ENCODE measurements at places on chromosomes 16 and 17. TPM values are rescaled to one million over a fixed set of nuclear protein-coding genes. Genes with fewer than 3 reads are reported as not detected.

DNA sequence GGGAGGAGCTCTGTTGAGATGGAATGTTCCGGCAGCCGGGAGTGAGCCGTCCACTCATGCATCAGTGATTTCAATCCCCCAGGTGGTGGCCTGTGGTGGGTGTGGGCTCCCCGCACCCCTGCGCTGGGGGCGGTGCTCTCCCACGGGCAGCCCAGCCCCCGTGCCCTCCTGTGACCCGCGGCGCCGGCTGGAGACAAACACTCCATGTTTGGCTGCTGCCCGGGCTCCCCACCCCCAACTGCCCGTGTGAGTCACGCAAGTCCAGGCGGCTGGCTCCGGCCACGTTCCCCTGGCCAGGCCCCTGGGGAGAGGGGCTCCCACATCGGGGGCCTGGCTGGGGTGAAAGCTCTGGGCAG lies 29.4 kb downstream of the CACNA1H start:
- DNase-seq: no peak

DNA sequence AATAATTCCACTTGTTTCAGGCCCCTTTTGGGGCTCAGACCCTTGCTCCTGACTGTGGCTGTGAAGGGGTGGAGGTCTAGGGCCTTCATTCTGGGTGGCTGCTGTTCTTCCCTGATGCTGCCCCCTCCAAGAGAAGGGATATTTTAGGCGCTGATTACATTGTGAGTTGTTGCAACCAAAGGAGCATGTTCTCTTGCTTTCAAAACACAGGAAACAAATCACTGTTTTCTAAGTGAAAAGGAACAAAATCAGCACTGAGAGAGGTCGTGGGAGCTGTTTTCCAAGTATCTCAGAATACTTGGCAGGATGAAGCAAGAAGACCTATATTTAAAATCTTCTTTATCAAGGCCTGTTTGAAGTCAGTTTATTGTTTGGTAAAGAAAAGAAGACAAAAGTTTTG lies 25.3 kb upstream of the SEC14L1 start:
- DNase-seq: no peak

DNA sequence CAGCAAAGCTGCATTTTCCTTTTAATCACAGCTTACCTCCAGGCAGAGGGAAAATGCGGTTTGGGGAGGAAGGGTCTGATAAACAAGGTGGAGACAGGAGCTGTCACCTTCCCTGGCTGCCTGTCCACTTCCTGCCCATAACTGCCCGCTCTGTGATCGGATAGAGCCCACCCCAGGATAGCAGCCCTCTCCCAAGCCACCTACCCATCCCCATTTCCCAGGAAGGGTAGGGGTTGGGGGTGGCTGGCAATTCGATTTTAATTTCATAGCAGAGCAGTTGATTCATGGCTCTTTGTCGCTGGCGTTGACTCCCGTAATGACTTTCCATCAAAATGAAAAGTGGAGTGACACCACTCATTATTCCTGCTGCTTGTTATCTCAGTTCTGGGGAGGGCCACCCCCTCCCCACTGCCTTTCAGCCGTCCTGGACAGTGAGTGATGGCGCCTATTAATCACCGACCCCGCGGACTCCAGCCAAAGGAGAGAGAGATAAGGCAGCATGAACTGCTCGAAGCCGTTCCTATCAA lies 11.2 kb downstream of the CDK5RAP3 start:
- no peak for DNase-seq

DNA sequence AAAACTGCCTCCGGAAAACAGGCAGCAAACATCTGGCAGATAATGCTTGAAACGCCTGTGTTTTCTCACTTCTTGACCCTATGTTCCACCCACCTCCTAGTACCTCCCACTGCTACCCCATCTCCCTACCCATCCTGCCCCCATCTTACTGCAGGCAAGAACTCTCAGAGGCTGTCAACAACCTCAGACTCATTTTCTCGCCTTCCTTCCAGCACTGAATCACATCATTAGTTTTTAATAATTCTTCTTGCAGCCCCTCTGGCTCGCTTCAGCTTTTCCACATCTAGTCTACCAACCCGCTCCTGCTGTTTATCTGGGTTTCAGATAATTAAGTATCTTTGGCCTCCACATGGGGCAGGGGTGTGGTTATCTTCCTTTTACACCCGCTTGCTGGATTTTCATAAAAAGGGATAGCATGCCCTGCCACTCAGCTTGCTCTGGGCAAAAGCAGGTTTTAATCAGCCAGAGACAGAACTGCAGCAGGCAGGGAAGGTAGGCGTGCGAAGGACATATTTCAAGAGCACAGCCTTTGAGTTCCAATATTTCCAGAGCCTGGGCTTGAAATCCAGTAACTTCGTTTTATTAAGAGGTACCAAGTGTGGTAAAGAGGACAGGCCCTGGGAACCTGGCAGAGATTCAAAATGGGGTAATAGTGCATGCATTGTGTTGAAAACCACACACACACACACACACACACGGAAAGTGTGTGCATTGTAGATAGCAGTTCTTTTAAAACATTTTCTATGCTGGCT lies 87.5 kb downstream of the BMERB1 start:
- peak; percentile 24 for DNase-seq

DNA sequence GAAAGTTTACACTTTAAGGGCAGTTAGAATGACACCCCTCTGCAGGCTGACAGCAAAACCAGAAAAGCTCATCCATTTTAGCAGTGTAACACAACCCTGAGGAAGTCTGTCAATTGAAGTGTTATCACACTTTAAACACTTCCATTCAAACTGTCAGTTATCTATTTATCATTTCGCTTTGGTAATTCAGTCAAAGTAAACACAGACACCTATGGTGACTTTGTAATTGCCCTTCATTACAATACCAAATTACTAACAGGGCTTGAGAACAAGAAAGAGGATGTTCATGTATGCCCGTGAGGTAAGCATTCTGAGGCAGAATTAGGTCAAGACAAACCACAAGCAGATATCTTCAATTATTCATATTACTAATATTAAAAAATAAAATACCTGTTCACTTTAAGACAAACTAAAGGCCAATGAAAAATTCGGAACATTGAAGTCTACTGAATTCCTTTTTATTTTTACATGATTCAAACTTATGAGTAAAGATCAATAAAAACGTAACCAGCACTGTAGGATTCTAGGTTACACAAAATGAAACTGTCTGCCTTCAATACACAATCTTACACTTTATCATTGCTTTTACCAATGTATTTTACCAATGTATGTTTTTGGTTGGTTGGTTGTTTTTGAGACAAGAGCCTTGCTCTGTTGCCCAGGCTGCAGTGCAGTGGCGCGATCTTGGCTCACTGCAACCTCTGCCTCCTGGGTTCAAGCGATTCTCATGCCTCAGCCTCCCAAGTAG lies 57.1 kb downstream of the BRIP1 start:
- DNase-seq: no peak

The SHBG gene
- polyA plus RNA-seq: 1.1 TPM

The PLCG2 gene
- polyA plus RNA-seq: 7.0 TPM

All from right lung (tissue), 10 donors.